ENCODE measurements at places on chromosomes 5 and 9. TPM values are rescaled to one million over a fixed set of nuclear protein-coding genes. Genes with fewer than 3 reads are reported as not detected.

The CLIC3 gene
- total RNA-seq, result not detected

The SLC34A1 gene
- not detected for total RNA-seq

The MOB3B gene
- 0.19 TPM for total RNA-seq

The PCDHB8 gene
- total RNA-seq, result 7.7 TPM

The SPINK4 gene
- total RNA-seq, result not detected

The FBP2 gene
- 0.21 TPM for total RNA-seq

The LRRC14B gene
- total RNA-seq, result not detected

- DNase-seq, result no peak
Observed at GRCh38 chr5:151222790-151223446, 974 bp downstream of the CCDC69 start.

- no peak for DNase-seq
Observed at GRCh38 chr5:63439537-63439936, 522.7 kb downstream of the HTR1A start.

GRCh38 chr9:88672874-88673689 is 138.1 kb downstream of the NXNL2 start:
- peak; percentile 71 for DNase-seq

DNA sequence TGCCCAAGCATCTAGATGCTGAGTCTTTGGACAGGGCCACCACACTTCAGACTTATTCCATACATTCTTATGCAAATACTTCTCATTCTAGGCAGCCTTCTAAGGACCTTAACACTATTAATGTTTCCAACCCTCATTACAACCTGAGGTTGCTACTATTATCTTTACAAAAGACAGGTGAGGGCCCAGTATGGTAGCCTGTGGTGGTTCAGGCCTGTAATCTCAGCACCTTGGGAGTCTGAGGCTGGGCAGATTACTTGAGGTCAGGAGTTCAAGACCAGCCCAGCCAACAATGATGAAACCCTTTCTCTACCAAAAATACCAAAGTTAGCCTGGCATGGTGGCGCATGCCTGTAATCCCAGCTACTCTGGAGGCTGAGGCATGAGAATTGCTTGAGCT is 16.2 kb downstream of the ZFP62 start:
- DNase-seq, result no peak

- no peak for DNase-seq
Observed at GRCh38 chr5:11642438-11642837, 261.8 kb downstream of the CTNND2 start.

GRCh38 chr5:147674411-147674810 is 108.1 kb downstream of the JAKMIP2 start:
- DNase-seq, result no peak

GRCh38 chr5:17184588-17184987 is 32.8 kb upstream of the BASP1 start:
- DNase-seq, result no peak

DNA sequence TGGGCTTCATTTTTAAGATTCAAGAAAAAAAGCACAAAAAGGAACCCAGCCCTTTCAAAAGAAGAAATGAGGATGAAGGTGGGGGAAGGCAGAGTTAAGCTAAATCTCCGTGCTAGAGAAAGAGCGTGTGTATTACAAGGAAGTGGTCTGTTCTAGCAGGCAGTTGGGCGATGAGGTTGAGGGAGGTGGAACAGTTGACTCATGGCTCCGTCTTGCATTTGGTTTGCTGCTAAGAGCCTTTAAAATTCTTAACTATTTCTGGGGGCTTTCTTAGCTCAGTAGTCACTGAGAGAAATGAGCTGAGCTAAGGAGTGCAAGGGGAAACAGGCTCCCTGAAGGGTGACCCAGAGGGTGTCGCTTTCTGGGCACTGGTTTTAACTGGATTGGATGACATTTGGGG is 117.4 kb downstream of the GCNT1 start:
- no peak for DNase-seq

DNA sequence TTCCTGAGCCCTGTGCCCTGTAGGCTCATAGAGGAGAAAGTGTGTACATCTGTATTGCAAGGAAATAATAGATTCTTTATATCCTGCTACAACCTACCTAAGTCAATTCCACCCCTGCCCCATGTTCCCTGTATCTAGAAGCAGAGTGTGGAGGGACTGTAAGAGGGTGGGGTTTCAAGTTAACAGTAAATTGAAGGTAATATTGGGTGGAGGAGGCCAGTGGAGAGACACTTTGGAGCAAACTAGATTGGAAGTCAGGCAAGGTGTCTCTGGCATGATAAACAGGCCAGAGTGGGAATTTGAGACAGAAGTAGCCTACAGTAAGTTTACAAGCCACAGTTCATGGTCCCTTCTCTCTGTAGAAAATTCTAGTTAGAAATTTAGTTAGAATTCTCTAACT is 2.3 kb upstream of the HEMGN start:
- no peak for DNase-seq
